T-helper 17 cell (primary cell): ENCODE measurements at places on chromosomes 4 and X.
A peak's percentile ranks its signal among the peaks of the same experiment; 100 is the strongest.

GRCh38 chrX:97751735-97752134 lies 868.0 kb downstream of the RPA4 start:
- H3K4me3 ChIP-seq: no peak overlapping the region
- H3K36me3 ChIP-seq: no peaks in the 10 kb centered on the region
- peaks cover 2% of the 10 kb centered on the region for H3K27me3 ChIP-seq
- no peak for DNase-seq
- no peak overlapping the region for H3K27ac ChIP-seq
- H3K4me1 ChIP-seq: no peaks in the 10 kb centered on the region

DNA sequence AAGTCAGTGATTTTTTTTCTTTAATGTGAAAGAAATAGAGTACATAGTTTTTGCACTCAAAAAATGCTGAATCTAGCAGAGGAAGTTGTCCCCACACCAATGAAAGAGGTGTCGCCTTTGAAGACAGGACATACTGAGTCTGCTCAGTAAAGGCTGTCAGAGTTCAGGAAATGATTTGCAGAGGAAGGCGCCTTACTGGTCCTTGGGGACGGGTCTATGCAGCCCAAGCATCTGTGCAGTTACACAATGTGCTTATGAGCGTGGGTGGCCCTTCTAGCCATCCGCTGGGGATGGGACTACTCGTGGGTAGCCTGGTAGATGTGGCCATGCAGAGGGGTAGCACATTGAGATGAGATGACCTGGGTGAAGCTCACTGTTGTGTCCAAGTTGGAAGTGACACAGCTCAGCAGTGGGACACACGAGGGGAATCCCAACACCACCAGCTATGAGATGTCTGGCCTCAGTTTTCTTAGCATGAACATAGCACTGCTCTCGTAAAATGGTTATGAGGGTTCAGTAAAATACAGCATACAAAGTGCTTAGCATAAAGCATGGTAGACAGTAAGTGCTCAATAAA lies 116.5 kb upstream of the RBPJ start:
- H3K27ac ChIP-seq: peak overlapping the region; percentile 77
- H3K36me3 ChIP-seq: peaks cover 4% of the 10 kb centered on the region
- peak overlapping the region; percentile 76 for H3K4me3 ChIP-seq
- H3K4me1 ChIP-seq: peaks cover 32% of the 10 kb centered on the region
- no peak for DNase-seq

- H3K4me1 ChIP-seq: no peaks in the 10 kb centered on the region
- no peaks in the 10 kb centered on the region for H3K27me3 ChIP-seq
- no peak overlapping the region for H3K4me3 ChIP-seq
- no peak for DNase-seq
- H3K27ac ChIP-seq: no peak overlapping the region
- no peaks in the 10 kb centered on the region for H3K36me3 ChIP-seq
Measured at GRCh38 chr4:104530426-104530825, 35.7 kb upstream of the CXXC4 start.

- DNase-seq: no peak
- no peak overlapping the region for H3K4me3 ChIP-seq
- H3K27ac ChIP-seq: no peak overlapping the region
- no peaks in the 10 kb centered on the region for H3K27me3 ChIP-seq
- peaks cover 24% of the 10 kb centered on the region for H3K4me1 ChIP-seq
Measured at GRCh38 chr4:26589705-26590104, 5.8 kb downstream of the TBC1D19 start.

- H3K4me1 ChIP-seq: peaks cover 10% of the 10 kb centered on the region
- no peaks in the 10 kb centered on the region for H3K27me3 ChIP-seq
- no peak overlapping the region for H3K27ac ChIP-seq
- H3K4me3 ChIP-seq: no peak overlapping the region
- no peaks in the 10 kb centered on the region for H3K36me3 ChIP-seq
- DNase-seq: no peak
Measured at GRCh38 chr4:104940927-104941326, 205.7 kb upstream of the TET2 start.

DNA sequence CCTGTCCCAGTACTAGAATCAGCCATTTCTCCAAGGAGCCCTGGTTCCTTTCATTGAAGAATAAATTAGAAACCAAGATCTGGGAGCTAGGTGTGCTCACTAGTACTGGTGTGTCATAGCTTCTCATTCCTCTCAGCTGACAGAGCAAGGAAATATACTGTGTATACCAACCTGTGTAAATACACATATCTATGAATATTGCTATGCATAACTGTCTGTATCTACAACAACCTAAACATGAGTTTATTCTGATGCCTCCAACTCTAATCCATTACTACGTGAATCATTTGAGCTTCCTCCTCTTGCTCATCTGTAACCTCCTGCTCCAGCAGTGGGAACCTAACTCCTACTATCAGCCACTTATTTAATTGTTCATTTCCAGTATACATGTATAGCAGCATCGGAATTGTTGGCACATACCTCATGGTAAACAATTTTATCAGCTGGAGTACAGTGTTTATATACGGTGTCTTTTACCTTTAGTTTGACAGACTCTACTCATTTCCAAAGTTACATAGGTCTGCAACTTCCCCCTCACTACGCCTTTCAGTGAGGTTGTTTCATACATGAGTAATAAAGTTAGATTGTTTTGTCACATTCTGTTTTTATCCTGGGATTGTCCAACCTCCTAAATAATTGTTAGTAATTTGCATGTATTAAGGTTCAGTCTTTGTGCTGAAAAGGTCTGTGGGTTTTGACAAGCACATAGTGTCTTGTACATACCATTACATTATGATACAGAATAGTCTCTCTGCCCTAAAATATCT lies 7.1 kb upstream of the SCRG1 start:
- no peak overlapping the region for H3K4me3 ChIP-seq
- H3K27me3 ChIP-seq: peaks cover 6% of the 10 kb centered on the region
- no peak overlapping the region for H3K27ac ChIP-seq
- H3K36me3 ChIP-seq: peaks cover 5% of the 10 kb centered on the region
- no peak for DNase-seq

- H3K27me3 ChIP-seq: peaks cover 18% of the 10 kb centered on the region
- H3K27ac ChIP-seq: no peak overlapping the region
- DNase-seq: no peak
- H3K36me3 ChIP-seq: no peaks in the 10 kb centered on the region
- no peaks in the 10 kb centered on the region for H3K4me1 ChIP-seq
Measured at GRCh38 chr4:119672938-119673337, 44.3 kb upstream of the PDE5A start.

GRCh38 chr4:6162885-6163284 lies 37.5 kb downstream of the JAKMIP1 start:
- no peak overlapping the region for H3K4me3 ChIP-seq
- H3K4me1 ChIP-seq: peaks cover 13% of the 10 kb centered on the region
- no peak overlapping the region for H3K27ac ChIP-seq
- peaks cover 4% of the 10 kb centered on the region for H3K27me3 ChIP-seq

GRCh38 chrX:20063716-20064351 lies 52.9 kb downstream of the MAP7D2 start:
- H3K36me3 ChIP-seq: no peaks in the 10 kb centered on the region
- no peak for DNase-seq
- no peak overlapping the region for H3K27ac ChIP-seq
- peaks cover 2% of the 10 kb centered on the region for H3K4me1 ChIP-seq

- DNase-seq: no peak
- peak overlapping the region; percentile 21 for H3K4me3 ChIP-seq
- H3K27me3 ChIP-seq: no peaks in the 10 kb centered on the region
- peaks cover 33% of the 10 kb centered on the region for H3K4me1 ChIP-seq
Measured at GRCh38 chr4:145130788-145131399, 32.8 kb downstream of the ABCE1 start.
